ENCODE measurements at places on chromosomes 5 and 9. TPM values are rescaled to one million over a fixed set of nuclear protein-coding genes. Genes with fewer than 3 reads are reported as not detected.
A peak's percentile ranks its signal among the peaks of the same experiment; 100 is the strongest.

- no peak overlapping the region for H3K4me3 ChIP-seq
- H3K27ac ChIP-seq = no peak overlapping the region
- H3K36me3 ChIP-seq = no peaks in the 10 kb centered on the region
- H3K27me3 ChIP-seq = no peaks in the 10 kb centered on the region
- no peak for DNase-seq
- no peaks in the 10 kb centered on the region for H3K4me1 ChIP-seq
These were observed 13.0 kb upstream of the PCDHAC2 start for GRCh38 chr5:140953234-140953633.

DNA sequence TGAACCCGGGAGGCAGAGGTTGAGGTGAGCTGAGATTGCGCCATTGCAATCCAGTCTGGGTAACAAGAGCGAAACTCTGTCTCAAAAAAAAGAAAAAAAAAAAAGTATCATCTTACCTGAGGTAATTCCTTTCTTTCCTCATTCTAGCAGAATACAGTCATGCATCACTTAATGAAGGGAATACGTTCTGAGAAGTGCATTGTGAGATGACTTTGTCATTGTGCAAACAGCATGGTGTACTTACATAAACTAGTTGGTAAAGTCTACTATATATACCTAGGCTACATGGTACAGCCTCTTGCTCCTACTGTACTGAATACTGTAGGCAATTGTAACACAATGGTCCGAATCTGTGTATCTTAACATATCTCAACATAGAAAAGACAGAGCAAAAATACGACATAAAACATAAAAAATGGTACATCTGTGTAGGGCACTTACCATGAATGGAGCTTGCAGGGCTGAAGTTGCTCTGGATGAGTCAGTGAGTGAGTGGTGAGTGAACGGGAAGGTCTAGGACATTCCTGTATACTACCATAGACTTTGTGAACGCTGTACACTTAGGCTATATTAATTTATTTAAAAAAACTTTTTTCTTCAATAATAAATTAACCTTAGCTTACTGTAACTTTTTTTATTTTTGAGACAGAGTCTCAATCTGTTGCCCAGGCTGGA, 100.4 kb downstream of the GLDC start:
- H3K27me3 ChIP-seq = no peaks in the 10 kb centered on the region
- DNase-seq = no peak
- no peaks in the 10 kb centered on the region for H3K4me1 ChIP-seq
- H3K4me3 ChIP-seq = no peak overlapping the region
- no peaks in the 10 kb centered on the region for H3K36me3 ChIP-seq

The NKD2 gene
- total RNA-seq = 0.56 TPM

DNA sequence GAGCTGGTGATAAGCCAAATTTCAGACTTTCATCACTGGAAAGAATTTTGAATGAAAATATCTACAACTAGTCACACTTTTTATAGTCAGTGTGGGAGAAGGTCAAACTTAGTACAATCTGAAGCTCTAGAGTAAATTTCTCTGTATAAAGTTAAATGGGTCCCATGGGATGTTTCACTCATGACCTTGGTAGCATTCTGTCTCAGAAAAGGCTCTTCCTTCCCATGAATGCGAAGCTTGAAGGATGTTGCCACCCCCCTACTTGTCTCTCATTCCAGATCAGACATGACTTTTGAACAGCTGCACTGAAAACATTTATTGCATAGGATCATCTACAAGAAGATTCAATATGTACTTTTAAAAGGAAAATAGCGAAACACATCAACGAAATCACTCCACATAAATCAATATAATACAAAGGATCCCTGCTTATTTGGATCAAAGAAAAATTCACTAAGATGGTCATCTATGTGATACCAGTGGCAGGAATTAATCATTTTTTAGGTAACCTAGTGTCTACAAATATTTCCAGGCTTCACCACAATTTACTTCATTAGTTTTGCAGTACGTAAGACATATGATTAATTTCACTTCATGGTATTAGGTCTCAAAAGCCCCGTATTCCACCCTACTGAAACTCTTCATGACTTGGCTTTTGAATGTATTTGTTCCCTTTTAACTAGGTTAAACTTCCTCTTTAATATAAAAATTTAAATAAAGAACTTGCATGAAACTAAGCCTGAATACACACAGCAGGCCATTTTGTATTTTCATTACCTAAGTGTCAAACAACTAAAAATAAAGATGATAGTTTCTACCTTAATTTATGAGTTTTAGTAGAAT, 4.4 kb downstream of the ST8SIA4 start:
- no peaks in the 10 kb centered on the region for H3K36me3 ChIP-seq
- no peak overlapping the region for H3K4me3 ChIP-seq
- H3K27ac ChIP-seq = no peak overlapping the region
- peaks cover 5% of the 10 kb centered on the region for H3K27me3 ChIP-seq
- DNase-seq = no peak

- DNase-seq = no peak
- H3K27me3 ChIP-seq = no peaks in the 10 kb centered on the region
- peak overlapping the region; percentile 44 for H3K4me3 ChIP-seq
- no peaks in the 10 kb centered on the region for H3K36me3 ChIP-seq
These were observed 29.5 kb upstream of the NFIB start for GRCh38 chr9:14343261-14344031.

The GCNT4 gene
- 0.38 TPM for total RNA-seq

The SPOCK1 gene
- total RNA-seq = 18.9 TPM

DNA sequence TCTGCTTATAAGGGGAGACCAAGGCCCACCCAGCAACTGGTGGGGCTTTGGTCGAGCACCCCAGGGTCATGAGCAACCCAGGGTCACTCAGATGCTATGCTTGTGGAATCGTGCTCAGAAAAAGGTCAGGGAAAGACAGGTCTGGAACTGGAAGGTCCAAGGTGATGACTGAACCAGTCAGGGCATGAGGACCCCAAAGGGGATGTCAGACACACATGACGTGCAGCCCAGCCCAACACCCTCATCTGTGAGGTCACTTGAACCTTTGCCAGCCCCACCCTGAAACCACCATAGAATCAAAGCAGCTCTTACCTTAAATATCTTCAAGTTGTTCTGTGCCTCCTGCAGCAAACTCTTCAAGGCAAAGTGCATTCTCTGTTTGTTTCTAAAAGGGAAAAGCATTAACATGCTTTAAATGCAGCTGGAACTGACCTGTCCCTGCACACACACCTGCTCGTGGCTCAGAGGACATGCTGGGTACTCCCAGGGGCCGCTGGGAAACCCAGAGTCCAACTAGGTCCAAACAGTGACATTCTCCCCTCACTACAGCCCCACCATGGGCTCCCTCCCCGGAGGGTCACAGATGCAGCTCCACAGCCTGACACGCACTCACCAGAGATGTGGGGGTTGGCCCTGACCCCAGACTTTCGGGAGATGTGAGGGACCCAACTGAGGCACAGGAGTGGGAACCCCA, 29.4 kb downstream of the IPPK start:
- no peak overlapping the region for H3K27ac ChIP-seq
- no peaks in the 10 kb centered on the region for H3K4me1 ChIP-seq
- no peak overlapping the region for H3K4me3 ChIP-seq
- H3K27me3 ChIP-seq = no peaks in the 10 kb centered on the region
- DNase-seq = no peak

- H3K4me3 ChIP-seq = no peak overlapping the region
- no peaks in the 10 kb centered on the region for H3K36me3 ChIP-seq
- H3K27me3 ChIP-seq = no peaks in the 10 kb centered on the region
These were observed 212.1 kb downstream of the TLR4 start for GRCh38 chr9:117916291-117916690.

DNA sequence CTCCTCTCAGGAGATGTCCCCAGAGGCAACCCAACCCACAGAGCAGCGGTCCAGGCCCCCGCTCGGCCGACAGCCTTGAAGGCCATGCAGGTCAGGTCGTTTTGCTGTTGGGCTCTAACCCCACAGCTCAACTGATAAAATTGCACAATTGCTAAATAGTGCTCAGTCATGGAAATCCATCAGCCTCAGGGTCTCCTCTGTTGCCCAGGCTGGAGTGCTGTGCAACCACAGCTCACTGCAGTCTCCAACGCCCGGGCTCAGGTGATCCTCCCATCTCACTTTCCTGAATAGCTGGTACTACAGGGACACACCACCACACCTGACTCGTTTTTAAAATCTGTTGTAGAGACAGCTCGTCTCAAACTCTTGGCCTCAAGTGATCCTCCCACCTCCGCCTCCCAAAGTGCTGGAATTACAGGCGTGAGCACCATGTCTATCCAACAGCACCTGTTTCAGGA, 18.3 kb downstream of the BRD3OS start:
- H3K4me1 ChIP-seq = peaks cover 3% of the 10 kb centered on the region
- no peak overlapping the region for H3K27ac ChIP-seq
- no peaks in the 10 kb centered on the region for H3K36me3 ChIP-seq
- no peak overlapping the region for H3K4me3 ChIP-seq
- no peak for DNase-seq

- H3K4me1 ChIP-seq = no peaks in the 10 kb centered on the region
- no peak for DNase-seq
- H3K27ac ChIP-seq = no peak overlapping the region
- no peaks in the 10 kb centered on the region for H3K36me3 ChIP-seq
- no peak overlapping the region for H3K4me3 ChIP-seq
- no peaks in the 10 kb centered on the region for H3K27me3 ChIP-seq
These were observed 512.2 kb upstream of the GRIA1 start for GRCh38 chr5:152978141-152978835.

DNA sequence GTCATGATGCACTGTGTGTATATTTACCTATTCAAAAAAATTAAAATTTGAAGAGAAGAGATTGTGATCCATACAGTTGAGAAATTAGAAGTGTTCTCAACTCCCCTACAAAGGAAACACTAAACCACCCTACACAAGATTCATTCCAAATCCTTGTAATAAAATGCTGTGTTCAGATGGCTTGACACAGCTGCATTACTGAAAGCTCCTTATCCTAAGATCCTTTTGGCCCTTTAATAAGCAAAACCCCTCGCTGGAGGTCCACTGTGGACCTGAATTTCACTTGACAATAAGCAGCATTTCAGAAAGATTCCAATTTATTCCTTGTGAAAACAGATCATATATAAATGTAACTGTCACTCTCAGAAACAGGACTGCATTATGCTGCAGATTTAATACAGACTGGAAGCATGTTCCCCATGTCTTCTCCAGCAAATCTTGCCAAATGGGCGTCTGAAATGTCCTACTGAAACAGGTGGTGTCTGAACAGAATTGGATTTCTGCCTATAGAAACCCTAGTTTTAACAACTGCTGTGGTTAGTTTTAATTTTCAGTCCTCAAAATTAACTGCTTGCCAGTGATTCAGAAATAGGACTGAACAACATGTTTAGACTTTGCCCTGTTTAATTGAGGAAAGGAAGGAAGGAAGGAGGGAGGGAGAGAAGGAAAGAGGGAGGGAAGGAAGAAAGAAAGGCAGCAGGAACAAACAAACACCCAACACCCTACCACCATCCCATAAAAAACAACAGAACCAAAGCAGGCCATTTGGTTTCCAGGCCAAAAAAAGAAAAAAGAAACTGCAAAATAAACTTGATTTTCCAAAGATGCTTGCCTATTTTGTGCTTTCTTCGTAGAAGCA, 179.6 kb downstream of the MLLT3 start:
- no peaks in the 10 kb centered on the region for H3K36me3 ChIP-seq
- no peak for DNase-seq
- H3K27ac ChIP-seq = no peak overlapping the region
- H3K4me3 ChIP-seq = no peak overlapping the region
- H3K27me3 ChIP-seq = no peaks in the 10 kb centered on the region

The TMC1 gene
- total RNA-seq = 0.07 TPM

The NDOR1 gene
- 5.8 TPM for total RNA-seq

The SHOC1 gene
- not detected for total RNA-seq

DNA sequence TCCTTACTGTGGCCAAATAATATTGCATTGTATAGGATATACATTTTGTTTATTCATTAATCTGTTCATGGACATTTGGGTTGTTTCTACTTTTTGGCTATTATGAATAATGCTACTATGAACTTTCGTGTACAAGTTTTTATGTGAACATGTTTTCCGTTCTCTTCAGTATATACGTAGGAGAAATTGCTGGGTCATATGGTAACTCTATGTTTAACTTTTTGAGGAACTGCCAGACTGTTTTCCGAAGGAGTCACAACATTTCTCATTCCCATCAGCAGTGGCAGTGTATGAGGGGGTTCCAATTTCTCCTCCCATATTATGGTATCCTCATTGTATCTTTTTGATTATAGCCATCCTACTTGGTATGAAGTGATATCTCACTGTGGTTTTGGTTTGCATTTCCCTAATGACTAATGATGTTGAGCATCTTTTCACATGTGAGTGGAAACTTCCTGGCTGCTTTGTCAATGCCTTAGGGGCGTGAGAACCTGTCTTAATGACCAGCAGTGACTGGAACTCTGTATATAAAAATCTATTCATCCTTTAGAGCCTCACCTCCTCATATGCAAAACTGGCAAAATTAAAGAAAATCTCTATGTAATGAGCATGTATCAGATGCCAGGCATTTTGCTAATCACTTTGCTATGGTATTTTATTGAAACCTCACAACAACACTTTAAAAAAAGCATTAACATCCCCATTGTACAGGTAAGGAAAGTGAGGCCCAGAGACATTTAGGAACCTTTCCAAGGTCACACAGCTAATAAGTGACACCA, 47.8 kb upstream of the TGFBR1 start:
- H3K36me3 ChIP-seq = no peaks in the 10 kb centered on the region
- H3K4me3 ChIP-seq = no peak overlapping the region
- peak overlapping the region; percentile 31 for H3K27ac ChIP-seq
- H3K27me3 ChIP-seq = no peaks in the 10 kb centered on the region
- no peak for DNase-seq
- H3K4me1 ChIP-seq = peaks cover 75% of the 10 kb centered on the region

All from heart left ventricle (tissue), 16 donors.